ENCODE measurements at places on chromosomes 2 and 18. TPM values are rescaled to one million over a fixed set of nuclear protein-coding genes. Genes with fewer than 3 reads are reported as not detected.

GRCh38 chr2:239222706-239223309 lies 178.0 kb downstream of the HDAC4 start:
- no peak for DNase-seq
- H3K36me3 ChIP-seq, result peaks cover 7% of the 10 kb centered on the region
- no peak overlapping the region for H3K4me3 ChIP-seq
- H3K4me1 ChIP-seq, result peaks cover 62% of the 10 kb centered on the region
- H3K27me3 ChIP-seq, result no peaks in the 10 kb centered on the region
- peak overlapping the region; percentile 81 for H3K27ac ChIP-seq

DNA sequence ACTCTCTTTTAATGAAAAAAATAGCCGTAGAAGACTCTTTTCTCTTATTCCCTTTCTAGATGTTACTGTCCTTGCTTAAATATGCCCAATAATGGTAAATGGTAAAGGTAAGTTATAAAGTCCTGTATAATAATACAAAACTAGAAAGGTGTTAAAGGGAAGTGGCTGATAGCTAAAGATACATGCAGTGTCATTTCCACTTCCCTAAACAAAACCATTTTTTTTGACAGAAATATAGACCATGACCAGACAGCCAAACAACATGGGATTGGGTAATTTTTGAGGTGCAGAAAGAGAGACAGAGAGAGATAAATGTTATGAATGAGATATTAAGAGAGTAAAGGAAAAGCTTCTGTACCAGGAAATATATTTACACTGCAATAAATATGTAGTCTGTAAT lies 731.7 kb upstream of the REG3G start:
- no peak for DNase-seq
- H3K27me3 ChIP-seq, result no peaks in the 10 kb centered on the region
- H3K4me3 ChIP-seq, result no peak overlapping the region
- no peaks in the 10 kb centered on the region for H3K36me3 ChIP-seq
- H3K27ac ChIP-seq, result no peak overlapping the region

DNA sequence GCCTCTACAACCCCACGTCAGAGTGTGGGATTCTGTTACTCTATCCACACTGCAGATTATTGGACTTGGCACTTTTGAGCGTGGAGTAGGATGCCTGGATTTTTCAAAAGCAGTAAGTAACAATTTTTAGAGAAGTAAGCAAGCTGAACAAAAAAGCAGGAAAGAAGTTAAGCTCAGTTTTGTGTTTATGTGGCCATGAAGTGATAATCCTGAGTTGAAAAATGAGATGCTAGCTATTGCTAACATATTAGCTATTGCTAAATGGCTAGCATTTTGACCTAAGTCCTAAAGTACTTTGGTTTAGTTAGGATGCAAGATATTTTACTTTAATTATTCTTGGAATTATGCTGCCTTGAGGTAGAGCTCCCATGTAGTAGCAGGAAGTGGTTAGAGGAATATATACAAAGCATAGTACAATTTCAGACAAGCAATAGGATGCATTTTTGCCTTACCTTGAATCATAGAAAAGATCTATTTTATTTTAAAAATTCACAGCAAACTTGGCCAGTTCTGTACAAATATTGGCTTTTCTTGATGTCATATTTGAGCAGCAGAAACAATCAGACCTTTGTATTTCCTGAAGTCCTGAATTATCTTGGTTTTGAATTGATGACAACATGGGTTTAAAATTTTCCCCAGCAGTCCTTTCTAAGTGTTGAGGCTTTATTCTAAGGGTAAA lies 74.6 kb downstream of the COX7A2L start:
- H3K36me3 ChIP-seq, result peaks cover 3% of the 10 kb centered on the region
- no peaks in the 10 kb centered on the region for H3K4me1 ChIP-seq
- H3K4me3 ChIP-seq, result no peak overlapping the region

Gene RUFY4
- 0.06 TPM for total RNA-seq

- no peak overlapping the region for H3K27ac ChIP-seq
- no peaks in the 10 kb centered on the region for H3K27me3 ChIP-seq
- H3K4me1 ChIP-seq, result no peaks in the 10 kb centered on the region
- no peak overlapping the region for H3K4me3 ChIP-seq
- H3K36me3 ChIP-seq, result no peaks in the 10 kb centered on the region
Measured at GRCh38 chr2:184302506-184302905, 295.8 kb upstream of the ZNF804A start.

DNA sequence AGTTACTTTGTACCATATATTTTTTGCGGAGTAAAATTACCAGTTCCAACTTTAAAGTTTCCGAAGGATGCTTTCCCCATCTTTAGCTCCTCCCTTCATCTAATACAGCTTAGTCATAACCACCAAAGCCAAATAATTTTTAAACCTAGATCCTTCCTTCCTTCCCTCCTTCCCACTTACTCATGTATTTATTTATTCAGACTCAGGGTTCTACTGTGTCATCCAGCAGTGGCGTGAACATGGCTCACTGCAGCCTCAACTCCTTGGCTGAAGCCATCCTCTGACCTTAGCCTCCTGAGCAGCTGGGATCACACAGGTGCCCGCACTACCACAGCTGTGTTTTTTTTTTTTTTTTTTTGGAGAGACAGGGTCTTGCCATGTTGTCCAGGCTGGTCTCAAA lies 4.4 kb downstream of the LPIN2 start:
- no peak overlapping the region for H3K27ac ChIP-seq
- no peak overlapping the region for H3K4me3 ChIP-seq
- H3K27me3 ChIP-seq, result no peaks in the 10 kb centered on the region
- peaks cover 10% of the 10 kb centered on the region for H3K4me1 ChIP-seq

DNA sequence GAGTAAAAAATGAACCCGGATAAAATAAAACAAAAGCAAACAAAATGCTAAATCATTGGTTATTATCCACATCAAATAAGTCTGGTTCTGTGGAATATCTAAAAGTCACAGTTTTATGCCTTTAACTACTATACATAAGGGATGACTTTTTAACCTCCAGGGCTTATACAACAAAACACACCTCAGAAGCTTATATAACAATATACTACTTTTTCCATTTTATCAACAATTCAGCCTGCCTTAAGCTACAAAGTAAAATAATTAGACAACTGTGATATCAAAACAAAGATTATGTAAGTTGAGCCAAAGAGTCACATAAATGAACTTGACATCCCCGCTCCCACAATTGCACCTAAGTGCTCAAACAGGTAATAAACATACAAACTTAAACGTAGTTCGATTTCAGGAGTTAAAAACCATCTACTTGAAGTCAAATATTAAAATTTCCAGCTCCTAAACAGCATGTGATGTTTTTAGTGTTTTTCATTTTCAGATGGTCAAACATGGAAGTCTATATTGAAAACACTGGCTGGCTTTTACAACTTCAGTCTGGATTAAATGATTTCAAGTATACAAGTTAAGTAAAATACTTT lies 54.7 kb downstream of the ATIC start:
- H3K36me3 ChIP-seq, result peaks cover 10% of the 10 kb centered on the region
- no peaks in the 10 kb centered on the region for H3K4me1 ChIP-seq
- H3K27me3 ChIP-seq, result no peaks in the 10 kb centered on the region
- DNase-seq, result no peak
- H3K27ac ChIP-seq, result no peak overlapping the region

- no peak for DNase-seq
- H3K27me3 ChIP-seq, result no peaks in the 10 kb centered on the region
- H3K36me3 ChIP-seq, result no peaks in the 10 kb centered on the region
- no peaks in the 10 kb centered on the region for H3K4me1 ChIP-seq
- no peak overlapping the region for H3K27ac ChIP-seq
Measured at GRCh38 chr2:136384531-136385303, 266.8 kb upstream of the CXCR4 start.

All from spinal cord (tissue), 10 donors.